ENCODE measurements at places on chromosomes 4 and X. TPM values are rescaled to one million over a fixed set of nuclear protein-coding genes. Genes with fewer than 3 reads are reported as not detected.

DNA sequence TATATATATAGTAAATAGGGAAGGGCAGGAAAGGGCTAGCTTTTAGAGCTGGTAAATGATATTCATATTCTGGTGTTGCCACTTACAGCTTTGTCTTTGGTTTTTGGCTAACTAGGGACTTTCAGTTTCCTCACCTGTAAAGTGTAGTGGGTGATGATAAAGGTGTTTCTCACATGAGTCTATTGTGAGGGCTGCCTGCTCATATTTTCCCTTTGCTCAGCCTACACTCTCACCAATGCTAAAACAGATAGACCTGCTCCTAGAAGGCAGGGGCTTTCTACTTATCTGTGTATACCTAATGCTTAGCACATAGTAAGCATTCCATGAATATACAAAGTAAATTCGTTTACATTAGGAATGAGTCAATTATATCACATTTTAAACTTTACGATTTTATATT lies 137.2 kb upstream of the HS3ST1 start:
- DNase-seq: no peak

- no peak for DNase-seq
Observed at GRCh38 chrX:53039236-53039635, 9.4 kb upstream of the GPR173 start.

- DNase-seq: peak; percentile 78
Observed at GRCh38 chr4:25970691-25971432, 56.8 kb downstream of the SMIM20 start.

DNA sequence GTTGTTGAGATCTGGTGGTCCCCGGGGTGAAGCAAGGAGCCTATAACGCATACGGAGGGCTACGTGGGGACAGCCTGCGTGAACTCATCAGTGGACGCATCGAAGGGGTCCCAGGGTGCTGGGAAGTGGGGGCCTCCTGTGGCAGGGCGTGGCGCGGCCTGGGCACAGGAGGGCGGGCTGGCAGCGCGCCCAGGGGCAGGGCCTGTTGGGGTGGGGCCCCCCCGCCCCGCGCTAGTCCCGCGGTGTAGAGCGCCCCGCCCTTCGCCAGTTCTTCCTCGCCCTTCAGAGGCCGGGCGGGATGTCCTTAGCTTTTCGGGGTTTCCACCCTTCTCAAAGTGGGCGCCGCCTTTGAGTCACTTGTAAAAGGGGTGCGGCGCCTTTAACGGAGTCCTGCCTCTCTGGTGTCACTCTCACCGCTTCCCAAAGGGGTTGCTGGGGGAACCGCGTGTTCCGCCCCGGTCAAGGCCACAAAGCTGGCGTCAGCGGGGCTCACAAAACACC lies 632 bp downstream of the PLP2 start:
- DNase-seq: peak; percentile 77

DNA sequence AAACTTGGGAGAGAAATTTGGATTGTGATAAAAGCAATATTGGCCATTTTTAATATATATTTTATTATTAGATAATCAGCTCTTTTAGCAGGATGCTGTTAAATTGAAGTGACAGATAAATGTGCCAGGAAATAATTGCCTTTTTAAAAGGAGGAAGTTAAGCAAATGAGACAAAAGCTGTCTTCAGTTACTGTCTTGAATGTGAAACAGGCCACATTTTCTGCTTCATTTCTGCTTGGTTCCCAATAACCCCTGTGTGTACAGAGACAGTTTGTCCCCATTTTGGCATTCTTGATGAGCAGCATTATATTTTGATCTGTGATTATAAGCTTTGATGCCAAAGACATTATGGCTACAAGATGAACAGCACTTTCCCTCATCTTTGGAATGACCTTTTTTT lies 953 bp downstream of the EPGN start:
- no peak for DNase-seq

Gene ADH4
- polyA plus RNA-seq: 14.4 TPM

Gene MEPE
- polyA plus RNA-seq: not detected
